HepG2 (cell line): ENCODE measurements at places on chromosomes 12 and 14. TPM values are rescaled to one million over a fixed set of nuclear protein-coding genes. Genes with fewer than 3 reads are reported as not detected.

NOXRED1 gene
- polyA plus RNA-seq, result 0.41 and 0.71 TPM in 2 replicates

DNA sequence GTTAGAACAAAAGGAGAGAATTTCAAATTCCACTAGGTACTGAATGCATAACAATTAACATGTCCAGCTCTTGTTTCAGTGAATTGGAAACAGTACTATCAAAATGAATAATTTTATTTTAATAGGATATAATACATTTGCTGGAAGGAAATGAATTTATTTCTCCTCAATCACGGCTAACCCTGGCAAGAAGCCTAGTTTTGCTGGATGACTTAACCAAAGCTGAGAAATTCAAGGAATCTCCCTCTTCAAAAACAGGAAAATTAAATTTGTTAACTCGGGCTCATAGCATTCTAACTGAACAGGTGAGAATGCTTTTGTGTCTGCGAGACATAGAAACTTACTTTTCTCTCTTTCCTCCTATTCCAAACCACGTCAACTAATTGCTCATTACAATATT lies 163.5 kb upstream of the NEDD1 start:
- no peak for DNase-seq
- H3K36me3 ChIP-seq, result no peaks in the 10 kb centered on the region
- no peak overlapping the region for H3K4me3 ChIP-seq
- no peaks in the 10 kb centered on the region for H3K4me1 ChIP-seq
- H3K27ac ChIP-seq, result no peak overlapping the region

- no peak overlapping the region for H3K4me3 ChIP-seq
- H3K27me3 ChIP-seq, result no peaks in the 10 kb centered on the region; the same call in 2 of the 3 replicates
- DNase-seq, result no peak
- no peak overlapping the region for H3K27ac ChIP-seq
- no peaks in the 10 kb centered on the region for H3K4me1 ChIP-seq
These were observed 580 bp downstream of the OR4E2 start for GRCh38 chr14:21654215-21654614.

- DNase-seq, result no peak
- H3K4me1 ChIP-seq, result peaks cover 50% of the 10 kb centered on the region
- H3K4me3 ChIP-seq, result peak overlapping the region; percentile 87
- H3K27me3 ChIP-seq, result no peaks in the 10 kb centered on the region; the same call in 2 of the 3 replicates
- H3K36me3 ChIP-seq, result peaks cover 14% of the 10 kb centered on the region
These were observed 1.4 kb downstream of the FOXA1 start for GRCh38 chr14:37593511-37594237.

DNA sequence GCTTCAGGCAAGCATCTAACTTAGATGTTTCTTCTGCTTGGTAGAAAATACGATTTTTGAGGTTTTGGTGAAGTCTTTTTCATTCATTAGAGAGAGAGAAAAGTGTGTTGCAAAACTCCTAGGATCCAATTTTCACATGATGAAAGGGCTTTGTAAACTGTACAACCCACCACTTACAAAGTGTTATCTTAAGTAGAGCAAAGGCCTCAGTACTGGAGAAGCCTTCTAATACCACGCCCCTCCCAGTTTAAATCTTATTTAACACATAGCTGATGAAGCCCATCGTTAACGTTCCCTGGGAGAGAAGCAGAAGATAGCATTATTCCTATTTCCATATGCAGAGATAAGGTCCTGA lies 869 bp downstream of the APOLD1 start:
- peaks cover 35% of the 10 kb centered on the region for H3K27me3 ChIP-seq
- no peaks in the 10 kb centered on the region for H3K36me3 ChIP-seq
- peaks cover 30% of the 10 kb centered on the region for H3K4me1 ChIP-seq
- H3K4me3 ChIP-seq, result no peak overlapping the region
- H3K27ac ChIP-seq, result no peak overlapping the region

DNA sequence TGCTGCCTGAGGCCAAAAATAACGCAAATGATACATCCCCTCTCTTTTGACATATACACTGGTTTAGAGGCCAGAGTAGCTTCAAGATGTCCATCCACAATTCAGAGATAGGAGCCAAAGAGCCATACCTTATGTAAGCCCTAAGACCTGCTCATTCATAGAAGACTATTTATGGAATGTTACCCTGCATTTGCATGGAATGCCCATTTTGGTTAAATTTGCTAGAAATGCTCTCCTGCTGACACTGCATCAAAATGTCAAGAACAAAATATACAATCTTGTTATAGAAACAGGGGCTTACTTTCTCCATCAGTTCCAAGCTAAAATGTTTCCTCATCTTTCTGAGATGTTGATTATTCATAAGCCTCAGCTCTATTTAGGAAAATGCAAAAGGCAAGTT lies 183.3 kb upstream of the CDKN3 start:
- no peak for DNase-seq
- H3K36me3 ChIP-seq, result no peaks in the 10 kb centered on the region
- no peaks in the 10 kb centered on the region for H3K27me3 ChIP-seq
- H3K4me3 ChIP-seq, result no peak overlapping the region
- H3K4me1 ChIP-seq, result peaks cover 23% of the 10 kb centered on the region

DNA sequence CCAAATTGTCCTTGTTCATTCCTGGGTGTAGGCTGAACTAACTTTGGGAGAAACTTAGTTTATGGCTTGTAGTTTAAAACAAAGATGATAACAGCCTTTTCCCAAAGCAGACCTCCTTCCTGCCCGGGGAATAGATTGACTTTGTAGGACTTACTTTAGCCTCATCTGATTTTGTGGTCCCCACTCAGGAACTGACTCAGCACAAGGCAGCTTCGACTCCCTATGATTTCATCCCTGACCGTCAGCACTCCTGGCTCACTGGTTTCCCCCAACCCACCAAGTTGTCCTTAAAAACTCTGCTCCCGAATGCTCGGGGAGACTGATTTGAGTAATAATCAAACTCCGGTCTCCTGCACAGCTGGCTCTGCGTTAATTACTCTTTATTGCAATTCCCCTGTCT lies 40.1 kb upstream of the DDHD1 start:
- peaks cover 2% of the 10 kb centered on the region; the same call in 1 of the 3 replicates for H3K27me3 ChIP-seq
- H3K36me3 ChIP-seq, result no peaks in the 10 kb centered on the region
- no peaks in the 10 kb centered on the region for H3K4me1 ChIP-seq
- no peak overlapping the region for H3K27ac ChIP-seq
- no peak overlapping the region for H3K4me3 ChIP-seq

DNA sequence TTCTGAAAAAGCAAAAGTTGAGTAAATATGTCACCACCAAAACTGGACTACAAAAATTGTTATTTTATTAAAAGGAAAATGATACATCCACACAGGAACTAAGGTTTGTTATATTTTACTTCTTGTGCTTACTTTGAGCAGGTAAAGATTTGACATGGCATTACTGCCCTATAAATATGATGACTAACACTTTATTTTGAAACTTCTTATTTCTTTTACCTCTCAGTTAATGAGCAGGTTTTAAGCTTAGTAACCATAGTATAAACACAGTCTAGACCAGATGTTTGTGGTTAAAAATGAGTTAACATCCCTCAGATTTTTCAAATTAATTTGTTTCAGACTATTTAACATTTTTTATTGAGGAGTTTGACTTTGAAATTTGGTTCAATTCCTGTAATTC lies 862.5 kb upstream of the USP15 start:
- no peak overlapping the region for H3K27ac ChIP-seq
- H3K4me3 ChIP-seq, result no peak overlapping the region
- DNase-seq, result no peak
- H3K36me3 ChIP-seq, result no peaks in the 10 kb centered on the region

GRCh38 chr14:24613747-24614146 lies 4.3 kb upstream of the GZMH start:
- no peaks in the 10 kb centered on the region for H3K4me1 ChIP-seq
- H3K36me3 ChIP-seq, result no peaks in the 10 kb centered on the region
- DNase-seq, result no peak
- no peak overlapping the region for H3K4me3 ChIP-seq
- no peak overlapping the region for H3K27ac ChIP-seq

DPF3 gene
- 0.09 and 0.14 TPM in 2 replicates for polyA plus RNA-seq

DNA sequence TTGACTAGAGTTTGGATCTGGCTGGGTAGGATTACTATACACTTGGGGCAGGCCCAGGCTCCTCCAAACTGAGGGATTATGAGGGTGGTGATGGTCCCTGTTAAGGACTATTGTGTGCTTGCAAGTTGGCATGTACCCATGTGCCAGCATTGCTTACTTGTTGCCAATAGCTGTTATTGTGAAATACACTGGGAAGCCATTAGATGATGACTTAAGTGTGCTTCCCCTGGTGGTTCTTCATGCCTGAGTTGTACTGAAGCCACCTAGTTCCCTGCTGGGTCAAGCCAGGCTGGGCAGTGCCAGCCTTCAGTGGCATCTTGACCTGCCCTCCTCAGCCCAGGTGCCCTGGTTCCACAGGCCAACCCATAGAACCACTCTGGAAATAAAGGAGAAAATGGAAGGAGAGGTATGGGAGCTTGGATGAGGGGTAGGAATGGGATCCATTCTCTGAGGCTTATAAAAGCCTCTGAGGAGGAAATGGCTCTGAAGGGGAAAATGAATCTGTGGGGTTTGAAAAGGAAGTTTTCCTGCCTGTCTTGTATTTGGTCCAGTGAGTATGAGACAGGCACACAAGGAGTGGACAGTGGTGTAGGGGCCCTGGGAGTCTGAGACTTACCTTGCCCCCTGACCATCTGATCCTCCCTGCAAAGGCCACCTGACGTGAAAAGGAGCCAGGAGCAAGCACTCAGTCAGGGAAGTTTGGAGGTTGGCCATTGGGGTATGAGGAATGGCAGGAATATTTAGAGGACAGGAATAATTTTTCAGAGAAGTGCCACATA lies 724 bp downstream of the LTB4R start:
- H3K27me3 ChIP-seq, result peaks cover 4% of the 10 kb centered on the region; the same call in 2 of the 3 replicates
- H3K4me3 ChIP-seq, result no peak overlapping the region
- DNase-seq, result no peak
- no peak overlapping the region for H3K27ac ChIP-seq
- 0 out of 3 replicates have a peak, but pooled peaks cover under 1% of the 10 kb centered on the region for H3K36me3 ChIP-seq

SLC4A8 gene
- under 0.01 and 0.01 TPM in 2 replicates for polyA plus RNA-seq

- no peaks in the 10 kb centered on the region for H3K27me3 ChIP-seq
- no peak overlapping the region for H3K27ac ChIP-seq
- DNase-seq, result no peak
- H3K36me3 ChIP-seq, result no peaks in the 10 kb centered on the region
These were observed 126.2 kb downstream of the CRADD start for GRCh38 chr12:93803424-93803807.

DNA sequence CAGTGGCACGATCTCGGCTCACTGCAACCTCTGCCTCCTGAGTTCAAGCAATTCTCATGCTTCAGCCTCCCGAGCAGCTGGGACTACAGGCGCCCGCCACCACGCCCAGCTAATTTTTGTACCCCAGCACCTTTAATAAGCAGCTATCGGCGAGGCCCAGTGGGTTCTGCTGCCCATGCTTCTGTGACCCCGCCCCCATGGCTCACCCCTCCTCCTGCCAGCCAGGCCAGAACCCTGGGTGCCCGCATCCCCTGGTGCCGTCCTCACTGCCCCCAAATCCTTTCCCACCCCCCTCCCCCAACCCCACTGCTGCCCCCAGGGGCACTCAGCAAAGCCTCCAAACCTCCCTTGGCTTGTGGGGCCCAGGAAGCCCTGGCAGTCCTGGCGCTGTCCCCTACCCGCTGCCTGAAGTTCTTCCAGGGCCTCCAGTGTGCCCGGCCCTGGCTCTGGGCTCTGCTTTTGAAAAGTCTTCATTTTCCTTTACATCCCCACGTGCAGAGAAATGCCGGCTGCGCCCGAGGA lies 14.5 kb downstream of the BAG5 start:
- no peak for DNase-seq
- no peak overlapping the region for H3K4me3 ChIP-seq

DNA sequence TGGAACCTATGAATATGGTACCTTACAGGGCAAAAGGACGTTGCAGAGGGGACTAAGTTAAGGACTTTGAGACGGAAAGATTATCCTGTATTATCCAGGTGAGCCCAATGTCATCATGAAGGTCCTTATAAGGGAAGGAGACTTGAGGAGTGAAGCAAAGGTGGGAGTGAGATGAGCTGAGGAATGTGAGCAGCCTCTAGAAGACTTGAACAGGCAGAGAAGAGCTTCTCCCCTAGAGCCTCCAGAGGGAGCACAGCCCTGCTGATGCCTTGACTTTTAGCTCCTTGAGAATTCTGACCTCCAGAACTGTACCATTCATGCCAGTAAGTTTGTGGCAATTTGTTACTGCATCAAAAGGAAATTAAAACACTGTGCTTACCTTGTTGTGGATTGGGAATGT lies 41.8 kb upstream of the DCD start:
- H3K4me3 ChIP-seq, result no peak overlapping the region
- DNase-seq, result no peak
- no peaks in the 10 kb centered on the region for H3K27me3 ChIP-seq
- no peaks in the 10 kb centered on the region for H3K4me1 ChIP-seq
- H3K27ac ChIP-seq, result no peak overlapping the region
- no peaks in the 10 kb centered on the region for H3K36me3 ChIP-seq

- no peaks in the 10 kb centered on the region for H3K27me3 ChIP-seq
- H3K4me1 ChIP-seq, result peaks cover 96% of the 10 kb centered on the region
- no peaks in the 10 kb centered on the region for H3K36me3 ChIP-seq
- peak; percentile 49 for DNase-seq
These were observed 198.9 kb downstream of the RBM19 start for GRCh38 chr12:113766879-113767878.

GRCh38 chr12:53550595-53550994 lies 43.3 kb upstream of the NPFF start:
- H3K27me3 ChIP-seq, result no peaks in the 10 kb centered on the region
- no peak for DNase-seq
- peaks cover 2% of the 10 kb centered on the region; the same call in 1 of the 2 replicates for H3K4me1 ChIP-seq
- no peak overlapping the region for H3K27ac ChIP-seq
- H3K36me3 ChIP-seq, result peaks cover 10% of the 10 kb centered on the region

- no peak overlapping the region for H3K27ac ChIP-seq
- no peaks in the 10 kb centered on the region for H3K36me3 ChIP-seq
- DNase-seq, result no peak
- H3K27me3 ChIP-seq, result no peaks in the 10 kb centered on the region
- no peak overlapping the region for H3K4me3 ChIP-seq
- peaks cover 13% of the 10 kb centered on the region for H3K4me1 ChIP-seq
These were observed 21.3 kb upstream of the COX6A1 start for GRCh38 chr12:120416490-120417216.
